ENCODE measurements at places on chromosomes 11 and 22.

- no peak for DNase-seq
Observed at GRCh38 chr22:42794551-42795510, 62.2 kb downstream of the ARFGAP3 start.

- no peak for DNase-seq
Observed at GRCh38 chr11:111417766-111418435, 38.8 kb upstream of the POU2AF1 start.

- no peak for DNase-seq
Observed at GRCh38 chr11:71305451-71306125, 53.2 kb upstream of the SHANK2 start.

DNA sequence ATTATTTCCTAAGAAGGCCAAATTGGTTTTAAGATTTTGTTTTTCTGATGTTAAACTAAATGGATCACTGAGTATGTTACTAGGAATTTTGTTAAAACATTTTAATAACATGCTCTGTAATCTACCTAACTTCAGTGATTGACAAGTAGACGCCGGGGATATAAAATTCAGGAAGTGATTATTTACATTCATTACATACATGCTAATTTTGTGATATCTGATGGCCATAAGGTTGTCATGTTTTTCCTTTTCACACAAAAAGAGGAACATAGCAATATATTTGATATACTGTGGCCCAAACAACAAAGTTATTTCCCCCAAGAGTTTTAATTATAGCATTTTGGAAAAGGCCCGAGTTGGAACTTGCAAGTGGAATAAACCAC is 12.1 kb downstream of the SCUBE1 start:
- no peak for DNase-seq

DNA sequence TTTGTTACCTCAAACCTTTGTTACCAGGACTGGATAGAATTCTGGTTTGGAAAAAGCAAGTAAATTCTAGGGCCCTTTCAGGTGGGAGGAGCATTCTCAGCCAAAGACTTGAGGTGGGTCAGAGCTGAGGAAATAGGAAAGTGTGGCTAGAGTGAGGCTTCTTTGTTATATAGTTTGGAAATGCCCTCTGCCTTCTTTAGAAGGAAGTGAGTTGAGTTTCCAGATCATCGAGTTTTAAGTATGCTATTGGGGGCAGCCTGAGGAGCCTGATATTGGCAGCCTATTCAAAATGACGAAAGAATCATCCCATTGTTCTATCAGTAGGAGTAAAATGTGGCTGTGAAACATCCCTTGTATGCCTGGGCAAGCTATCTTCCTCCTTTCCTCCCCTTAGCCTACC is 134.1 kb downstream of the ARHGAP42 start:
- no peak for DNase-seq

GRCh38 chr22:37569921-37570660 is 9.8 kb downstream of the LGALS2 start:
- DNase-seq = no peak

Data from stimulated activated CD4-positive, alpha-beta T cell treated with anti-CD3 and anti-CD28 coated beads, TNF-alpha, amount 100 ng/mL, for 48 hours (primary cell).